ENCODE measurements at places on chromosomes 3 and 15. TPM values are rescaled to one million over a fixed set of nuclear protein-coding genes. Genes with fewer than 3 reads are reported as not detected.
A peak's percentile ranks its signal among the peaks of the same experiment; 100 is the strongest.

- peak; percentile 4 for DNase-seq
Observed at GRCh38 chr3:76442374-76442915, 597.5 kb upstream of the ROBO2 start.

ACKR2 gene
- 1.3 TPM for total RNA-seq

DNA sequence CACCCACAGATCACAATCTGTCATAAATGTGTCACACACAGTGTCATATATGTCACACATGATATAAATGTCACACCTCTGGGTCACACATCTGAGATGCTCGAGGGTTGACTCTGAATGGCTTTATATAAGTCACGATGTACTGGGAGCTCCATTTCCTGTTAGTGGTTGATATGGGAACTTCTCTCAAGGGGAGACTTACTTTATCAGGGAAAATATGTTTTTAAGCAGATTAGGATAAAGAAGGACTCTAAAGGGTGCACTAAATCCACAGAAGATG, 83.9 kb upstream of the MEF2A start:
- DNase-seq = no peak

CCDC51 gene
- 27.8 TPM for total RNA-seq

GRCh38 chr15:48996276-48996675, 32.6 kb upstream of the SHC4 start:
- no peak for DNase-seq

- peak; percentile 71 for DNase-seq
Observed at GRCh38 chr3:176950743-176951142, 246.5 kb downstream of the TBL1XR1 start.

DNA sequence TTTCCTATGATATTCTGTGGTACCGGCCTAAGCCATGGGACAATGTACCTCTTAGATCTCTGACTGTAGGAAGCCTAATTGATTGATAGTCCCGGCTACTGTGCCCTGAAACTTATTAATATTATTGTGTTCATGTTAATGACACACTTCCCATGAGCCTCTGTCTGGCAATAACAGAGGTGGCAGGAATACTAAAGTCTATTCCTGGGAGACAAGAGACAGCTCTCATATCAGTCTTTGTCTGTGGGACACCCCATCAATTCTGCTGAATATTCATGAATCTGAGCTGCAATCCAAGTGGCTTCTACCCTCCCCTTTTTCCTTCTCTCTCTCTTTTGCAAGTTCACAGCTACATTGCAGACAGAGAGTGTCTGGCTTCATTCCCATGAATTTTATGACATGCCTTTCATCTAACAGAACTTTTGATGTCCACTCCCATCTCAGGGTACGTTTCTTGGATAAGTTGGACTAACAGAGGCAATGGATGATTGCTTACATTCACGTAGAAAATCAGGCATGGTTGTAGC, 907.5 kb downstream of the ZPLD1 start:
- no peak for DNase-seq

GRCh38 chr3:13846716-13847570, 32.9 kb downstream of the WNT7A start:
- no peak for DNase-seq

- peak; percentile 34 for DNase-seq
Observed at GRCh38 chr3:33808559-33808958, 10.1 kb downstream of the PDCD6IP start.

SERINC4 gene
- not detected for total RNA-seq

Data from PC-3 (cell line).